Putamen (tissue), 1 donor: ENCODE measurements at places on chromosomes 5 and 9.
A peak's percentile ranks its signal among the peaks of the same experiment; 100 is the strongest.

GRCh38 chr9:95425910-95426551 is 90.7 kb downstream of the PTCH1 start:
- DNase-seq = no peak

DNA sequence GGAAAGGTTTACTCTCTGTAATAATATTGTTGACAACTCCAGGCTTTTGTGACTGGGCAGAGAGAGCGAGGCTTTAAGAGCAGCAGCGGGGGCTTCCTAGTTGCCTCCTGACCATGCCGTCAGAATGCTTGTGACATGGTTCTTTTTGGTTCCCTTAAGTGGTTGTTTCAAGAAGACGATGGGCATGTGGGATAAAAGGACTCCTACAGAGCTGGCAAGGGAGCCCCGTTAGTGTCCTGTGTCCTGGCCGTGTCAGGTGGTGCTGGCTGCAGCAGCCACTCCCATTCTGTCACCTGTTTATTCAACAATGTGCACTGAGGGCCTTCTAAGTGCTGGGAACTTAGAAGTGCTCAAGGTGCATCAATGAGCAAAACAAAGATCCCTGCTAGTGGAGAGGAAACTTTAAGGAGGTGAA is 19.7 kb downstream of the LCP2 start:
- no peak for DNase-seq

DNA sequence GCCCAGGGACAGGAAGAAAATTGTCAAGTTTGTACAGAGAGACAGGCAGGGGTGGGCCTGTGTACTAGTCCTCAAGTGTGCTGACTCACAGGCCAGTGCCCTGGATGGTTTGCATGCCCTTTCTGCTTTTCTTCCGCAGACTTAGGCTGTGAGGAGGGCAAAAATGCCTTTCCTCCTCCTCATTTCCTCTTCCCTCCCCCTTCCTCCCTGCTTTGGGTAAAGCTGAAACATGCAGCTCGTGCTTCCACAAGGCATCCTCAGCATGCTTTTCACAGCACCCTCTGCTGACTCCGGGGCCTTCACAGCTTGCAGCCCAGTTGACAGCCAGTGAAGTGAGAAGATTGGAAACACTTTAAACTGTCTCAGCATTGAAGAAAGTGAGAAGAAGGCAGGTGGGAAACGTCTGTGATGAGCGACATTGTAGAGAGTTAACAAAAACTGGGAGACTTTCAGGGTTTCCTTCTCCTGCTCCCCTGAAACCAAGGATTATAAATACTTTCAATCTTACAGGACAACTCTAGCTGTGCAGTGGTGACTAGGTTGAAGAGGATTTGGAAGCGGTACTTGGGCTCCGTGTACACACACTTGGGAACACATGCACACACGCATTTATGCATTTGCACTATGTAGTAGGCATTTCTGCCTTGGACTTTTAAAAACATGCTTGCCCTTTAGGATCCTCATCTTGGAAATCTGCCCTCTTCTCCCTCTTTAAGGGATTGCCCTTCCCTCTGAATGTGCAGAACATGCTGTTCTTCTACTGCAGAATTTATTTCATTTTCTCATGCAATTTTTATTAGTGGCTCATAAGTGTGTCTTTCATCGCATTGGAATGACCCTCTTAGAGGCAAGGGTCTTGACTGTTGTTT is 138.8 kb downstream of the GRIA1 start:
- DNase-seq = peak; percentile 57

DNA sequence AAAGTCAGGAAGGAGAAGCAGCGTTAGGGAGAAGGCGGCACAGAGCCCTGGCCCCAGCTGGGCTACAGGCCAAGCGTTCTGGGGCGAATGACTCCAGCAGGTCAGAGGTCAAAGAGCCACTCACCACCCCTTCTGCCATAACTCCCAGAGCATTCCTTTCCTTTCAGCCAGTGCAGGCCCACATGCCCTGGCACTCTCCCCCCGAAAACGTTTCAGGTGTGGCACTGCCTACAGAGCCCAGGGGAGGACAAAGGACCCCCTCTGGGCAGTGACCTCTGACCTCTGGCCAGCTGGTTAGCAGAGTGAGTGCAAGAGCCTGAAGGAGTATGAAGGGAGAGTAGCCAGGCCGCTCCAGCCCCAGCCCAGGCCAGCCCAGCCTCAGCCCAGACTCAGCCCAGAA is 4.9 kb downstream of the ABCA2 start:
- peak; percentile 51 for DNase-seq

GRCh38 chr9:21558079-21558478 is 76.0 kb upstream of the IFNE start:
- no peak for DNase-seq
